ENCODE measurements at places on chromosomes 3 and 15.

DNA sequence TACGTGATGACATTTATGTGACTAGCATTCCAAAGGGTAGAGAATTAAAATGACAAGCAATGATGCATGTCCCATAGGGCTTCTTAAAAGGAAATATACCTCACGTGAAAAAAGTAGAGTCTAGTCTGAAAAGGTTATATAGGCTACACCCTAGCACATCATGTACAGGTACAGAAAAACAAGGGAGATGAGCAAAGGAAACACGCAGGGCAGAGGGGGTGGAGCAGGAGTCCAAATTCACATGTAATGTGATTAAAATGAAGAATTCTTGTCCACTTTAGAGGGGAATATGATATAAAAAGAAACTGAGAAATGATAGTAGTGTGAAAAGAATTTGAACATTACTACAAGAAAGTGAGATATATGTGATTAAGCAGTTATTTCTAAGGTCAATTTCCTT lies 59.4 kb downstream of the HACD2 start:
- DNase-seq = no peak

- DNase-seq = no peak
Observed at GRCh38 chr15:98658831-98659699, 10.7 kb downstream of the IGF1R start.

GRCh38 chr3:184354121-184354728 lies 7.2 kb downstream of the CLCN2 start:
- DNase-seq = no peak

DNA sequence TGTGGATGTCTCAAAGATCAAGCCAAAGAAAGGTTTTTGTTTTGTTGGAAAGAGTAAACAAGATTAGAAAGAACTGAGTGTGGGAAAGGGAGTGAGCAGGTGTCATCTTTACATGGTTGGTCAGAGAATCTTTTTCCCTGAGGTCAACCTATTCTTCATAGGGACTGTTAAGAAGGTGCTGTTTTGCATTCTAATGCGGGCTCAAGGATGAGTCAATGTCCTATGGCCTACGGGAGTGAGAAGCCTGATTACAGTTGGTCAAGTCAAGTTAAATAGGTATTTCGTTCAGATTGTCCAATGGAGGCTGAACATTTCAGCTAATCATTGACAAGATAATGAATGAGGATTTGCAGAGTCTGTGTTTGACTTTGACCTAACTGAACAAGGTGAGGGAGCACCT lies 491.2 kb upstream of the PDZRN3 start:
- DNase-seq = no peak

DNA sequence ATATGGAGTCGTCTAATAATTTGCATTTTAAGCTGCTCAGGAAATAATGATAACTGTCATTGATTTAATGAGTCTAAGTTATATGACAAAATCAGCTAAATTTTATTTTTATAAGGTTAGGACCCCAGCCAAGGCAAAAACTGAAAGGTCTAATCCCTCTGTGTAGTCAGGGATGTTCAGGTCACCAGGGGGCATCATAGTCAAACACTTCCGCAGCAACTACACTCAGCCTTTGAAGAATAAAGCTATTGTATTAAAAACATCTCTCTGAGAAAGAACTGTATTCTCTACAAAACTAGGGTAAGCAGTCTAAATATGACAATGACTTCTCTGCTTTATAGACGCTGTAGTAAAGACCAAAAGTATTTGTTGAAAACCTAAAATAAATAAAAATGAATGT lies 15.0 kb downstream of the INTS14 start:
- DNase-seq = no peak
